Suppressor macrophage treated with lipopolysaccharide for 1 hour (primary cell): ENCODE measurements at places on chromosomes 6 and 20.

GRCh38 chr6:126381498-126381897 is 41.6 kb downstream of the CENPW start:
- DNase-seq = no peak

- no peak for DNase-seq
Measured at GRCh38 chr6:97626671-97627441, 343.8 kb upstream of the MMS22L start.

DNA sequence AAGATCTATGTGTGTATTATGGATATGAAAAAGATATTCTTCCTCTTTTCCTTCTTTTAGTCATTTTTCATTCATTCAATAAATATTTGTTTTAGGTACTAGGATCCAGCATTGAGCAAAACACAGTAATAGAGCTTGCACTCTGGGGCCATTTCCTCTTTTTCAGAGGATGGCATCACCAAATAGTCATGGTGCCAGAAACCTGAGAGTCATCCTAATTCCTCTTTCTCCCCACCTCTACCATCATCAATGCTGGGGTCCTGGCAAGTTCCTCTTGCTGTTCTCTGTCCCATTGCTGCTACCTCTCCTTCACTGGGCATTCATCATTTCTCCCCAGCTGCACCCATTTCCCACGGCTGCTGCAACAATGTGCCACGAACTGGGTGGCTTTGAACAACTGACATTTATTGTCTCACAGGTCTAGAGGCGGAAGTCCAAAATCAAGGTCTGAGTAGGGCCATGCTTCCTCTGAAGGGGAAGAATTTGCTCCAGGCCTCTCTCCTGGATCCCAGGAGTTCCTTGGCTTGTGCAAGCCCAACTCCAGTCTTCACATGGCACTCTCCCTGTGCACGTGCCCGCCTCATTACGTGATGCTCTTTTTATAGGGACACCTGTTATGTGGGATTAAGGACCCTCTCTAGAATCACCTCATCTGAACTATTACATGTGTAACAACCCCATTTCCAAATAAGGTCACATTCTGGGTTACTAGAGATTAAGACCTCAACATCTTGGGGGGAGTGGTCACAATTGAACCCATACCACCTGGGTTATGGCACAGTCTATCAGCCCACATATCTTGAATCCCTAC is 9.5 kb upstream of the IGF2R start:
- DNase-seq = peak; percentile 96

GRCh38 chr20:6590891-6591637 is 176.4 kb upstream of the BMP2 start:
- DNase-seq = no peak

- DNase-seq = peak; percentile 45
Measured at GRCh38 chr6:116218172-116218633, 35.7 kb downstream of the TSPYL4 start.

DNA sequence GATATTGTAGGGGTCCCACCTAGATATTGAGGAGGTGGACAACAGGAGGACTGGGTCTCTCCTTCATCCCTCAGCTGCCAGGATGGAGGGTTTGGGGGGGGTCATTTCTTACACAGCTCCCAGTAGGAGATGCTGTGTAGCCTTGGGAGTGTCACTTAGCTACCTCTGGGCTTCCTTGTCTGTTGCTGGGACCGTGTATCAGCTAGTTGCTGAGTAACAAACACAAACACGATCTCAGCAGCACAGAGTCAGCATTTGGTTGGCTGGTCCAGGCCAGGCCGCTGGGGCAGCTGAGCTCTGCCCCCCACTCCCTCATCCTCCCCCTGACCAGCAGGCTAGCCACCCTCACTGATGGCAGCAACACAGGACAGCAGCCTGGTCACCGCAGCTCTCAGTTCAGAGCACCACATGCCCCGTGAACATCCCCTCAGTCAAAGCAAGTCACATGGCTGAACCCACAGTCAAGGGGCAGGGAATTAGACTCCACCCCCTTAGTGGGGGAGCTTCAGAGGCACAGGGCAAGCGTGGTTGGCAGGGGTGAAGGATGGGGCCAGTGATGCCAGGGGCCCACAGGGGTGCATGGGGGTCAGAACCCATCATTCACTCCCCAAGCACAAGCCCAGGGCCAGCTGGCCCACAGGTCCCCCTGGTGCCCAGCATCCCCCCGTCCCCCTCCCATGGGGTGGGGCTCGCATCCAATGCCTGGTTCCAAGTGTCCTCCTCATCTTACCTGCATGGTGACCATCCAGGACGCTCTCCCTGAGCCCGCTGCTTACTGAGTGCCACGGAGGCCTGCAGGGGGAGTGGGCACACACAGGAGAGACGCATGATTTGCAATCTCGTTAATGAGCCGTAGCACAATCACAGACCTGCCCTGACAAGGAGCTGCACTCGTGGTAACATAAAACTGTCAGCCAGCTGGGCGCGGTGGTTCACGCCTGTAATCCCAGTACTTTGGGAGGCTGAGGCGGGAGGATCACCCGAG is 112.4 kb downstream of the TAF4 start:
- no peak for DNase-seq

DNA sequence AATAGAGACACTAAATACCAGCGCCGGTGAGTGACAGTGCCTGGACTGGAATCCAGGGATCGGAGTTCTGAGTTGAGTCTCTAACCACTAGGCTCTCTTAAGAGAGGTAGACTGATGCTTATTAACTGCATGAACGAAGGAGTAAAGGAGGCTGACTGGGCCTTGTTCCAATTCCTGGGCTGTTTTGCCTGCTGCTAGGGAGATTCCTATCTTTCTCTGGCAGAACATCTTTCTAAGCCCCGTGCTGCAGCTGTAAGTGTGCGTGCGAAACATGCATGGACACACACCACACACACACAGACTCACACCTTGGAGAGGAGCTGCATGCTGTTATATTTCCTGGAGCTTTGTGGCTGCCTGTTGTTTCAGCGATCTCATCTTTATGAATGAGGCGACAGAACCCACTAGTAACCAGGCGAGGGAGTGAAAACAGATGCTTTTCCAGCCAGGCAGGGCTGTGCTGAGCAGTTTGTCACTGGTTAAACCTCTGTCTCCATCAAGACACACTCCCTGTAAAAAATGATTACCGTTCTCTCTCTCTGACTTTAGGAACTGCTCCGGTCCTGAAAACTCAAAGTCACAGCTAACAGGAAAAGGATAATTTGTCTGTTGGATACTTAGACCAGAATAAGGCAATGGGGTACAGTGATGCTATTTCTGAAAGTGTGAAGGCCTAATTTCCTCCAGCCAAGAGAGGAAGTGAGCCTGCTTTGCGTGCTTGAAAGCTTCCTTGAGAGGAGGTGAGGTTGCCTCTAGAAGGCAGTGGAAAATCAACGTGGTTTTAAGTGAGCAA is 157.4 kb upstream of the ZNF217 start:
- DNase-seq = peak; percentile 61

GRCh38 chr20:44031781-44032582 is 117.3 kb downstream of the TOX2 start:
- no peak for DNase-seq

DNA sequence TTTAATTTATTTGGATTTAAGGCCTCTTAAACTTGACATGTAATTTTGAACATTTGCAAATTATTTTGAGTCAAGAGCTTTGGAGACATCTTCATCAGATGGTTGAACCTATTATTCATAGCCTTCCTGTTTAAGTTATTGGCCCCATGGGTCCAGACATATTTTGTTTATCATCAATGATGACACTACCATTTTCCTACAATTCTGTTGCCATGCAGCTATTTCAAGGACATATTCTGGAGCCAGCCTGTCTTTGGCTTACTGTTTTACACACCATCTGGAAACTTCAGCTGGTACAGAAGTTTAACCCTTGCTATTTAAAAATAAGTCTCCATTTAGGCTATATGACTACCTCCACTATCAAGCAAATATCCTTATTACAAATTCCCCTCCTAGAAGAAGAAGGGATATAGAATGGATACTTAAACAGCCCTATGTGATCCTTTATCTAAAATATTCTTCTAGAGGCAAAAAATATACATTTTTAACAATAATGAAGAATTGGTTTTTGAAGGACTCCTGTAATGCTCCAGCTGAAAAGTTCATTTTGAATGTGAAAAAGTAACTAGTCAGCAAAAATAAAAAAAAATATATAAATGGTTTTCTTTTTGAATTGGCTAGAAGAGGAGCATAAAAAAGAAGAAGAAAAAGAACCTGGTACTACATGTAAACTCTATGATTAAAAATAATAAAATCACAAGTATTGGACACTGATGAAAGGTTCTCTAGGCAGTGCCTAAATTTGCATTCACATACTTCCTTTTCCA is 544.0 kb upstream of the HS3ST5 start:
- DNase-seq = no peak

- peak; percentile 96 for DNase-seq
Measured at GRCh38 chr6:106084106-106084988, 1.8 kb upstream of the PRDM1 start.

DNA sequence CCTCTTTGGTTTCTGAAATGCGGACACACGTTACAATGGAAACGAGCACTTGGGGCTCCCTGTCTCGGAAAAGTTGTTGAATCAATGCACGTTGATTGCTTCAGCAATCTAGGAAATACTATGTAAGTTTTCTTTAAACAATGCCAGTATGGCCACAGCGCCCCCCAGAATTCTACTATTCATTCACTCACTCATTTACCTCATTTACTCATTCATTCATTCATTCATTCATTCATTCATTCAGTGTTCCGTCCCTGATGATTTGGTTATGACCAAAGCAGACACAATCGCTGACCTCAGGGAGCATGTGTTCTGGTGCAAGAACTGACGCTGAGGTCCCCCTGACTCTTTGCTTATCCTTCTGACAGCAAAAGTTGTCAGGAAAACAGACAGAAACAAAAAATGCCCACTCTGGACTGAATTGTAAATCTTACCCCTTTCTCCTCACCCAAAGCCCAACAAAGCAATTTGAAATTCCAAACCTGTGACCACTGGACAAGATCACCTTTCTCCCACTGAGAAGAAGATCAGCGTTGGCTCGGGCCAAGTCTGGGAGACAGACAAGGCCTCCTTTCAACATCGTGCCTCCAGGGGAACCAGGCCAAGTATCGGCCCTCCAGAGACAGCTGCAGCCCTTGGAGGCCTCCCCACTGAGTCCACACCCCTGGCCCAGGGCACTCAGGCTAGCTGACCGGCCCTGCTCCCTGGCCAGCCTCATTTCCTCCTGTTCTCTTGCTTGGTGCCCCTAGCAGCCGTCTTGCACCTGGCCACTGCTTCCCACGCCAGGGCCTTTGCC is 15.0 kb upstream of the PMEPA1 start:
- DNase-seq = no peak

GRCh38 chr20:10761232-10761631 is 87.4 kb upstream of the JAG1 start:
- DNase-seq = no peak

DNA sequence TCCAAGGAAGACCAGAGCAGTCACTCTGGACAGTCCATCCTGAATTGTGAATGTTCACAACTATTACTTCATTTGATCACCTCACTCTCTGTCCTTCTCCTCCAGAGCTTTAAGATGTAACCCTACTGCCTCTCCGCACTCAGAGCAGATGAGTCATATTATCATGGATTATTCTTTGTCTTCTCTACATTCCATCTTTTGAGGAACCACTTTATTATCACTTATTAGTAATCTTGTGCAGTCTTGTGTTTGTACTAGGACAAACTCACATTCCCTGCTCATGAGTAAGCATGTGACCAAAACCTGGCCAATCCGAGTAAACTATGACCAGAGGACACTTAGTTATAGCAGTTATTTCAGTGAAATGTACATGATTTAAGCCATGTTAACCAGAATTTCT is 401.5 kb upstream of the ADGRB3 start:
- no peak for DNase-seq

GRCh38 chr6:109121411-109121810 is 26.1 kb downstream of the CEP57L1 start:
- no peak for DNase-seq

DNA sequence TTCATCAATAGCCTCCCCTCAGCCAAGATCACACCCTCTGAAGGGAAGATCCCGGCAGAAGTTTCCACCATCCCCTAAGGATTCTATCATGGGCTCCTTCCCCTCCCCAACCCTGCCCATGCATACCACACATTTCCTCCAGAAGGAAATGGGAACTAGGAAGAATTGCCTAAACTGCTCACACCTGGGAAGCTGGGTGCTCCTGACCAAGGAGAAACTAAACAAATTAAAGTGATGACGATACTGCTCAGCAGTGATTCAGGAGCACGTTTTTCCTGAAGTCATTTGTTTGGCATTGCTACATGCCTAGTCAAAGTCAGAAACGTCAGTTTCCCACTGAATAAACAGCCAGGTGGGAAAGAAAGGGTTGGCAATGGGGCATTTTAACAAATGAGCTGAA is 136.1 kb upstream of the CDYL start:
- DNase-seq = peak; percentile 6

- DNase-seq = no peak
Measured at GRCh38 chr6:28330041-28330440, 5.9 kb downstream of the ZSCAN31 start.

DNA sequence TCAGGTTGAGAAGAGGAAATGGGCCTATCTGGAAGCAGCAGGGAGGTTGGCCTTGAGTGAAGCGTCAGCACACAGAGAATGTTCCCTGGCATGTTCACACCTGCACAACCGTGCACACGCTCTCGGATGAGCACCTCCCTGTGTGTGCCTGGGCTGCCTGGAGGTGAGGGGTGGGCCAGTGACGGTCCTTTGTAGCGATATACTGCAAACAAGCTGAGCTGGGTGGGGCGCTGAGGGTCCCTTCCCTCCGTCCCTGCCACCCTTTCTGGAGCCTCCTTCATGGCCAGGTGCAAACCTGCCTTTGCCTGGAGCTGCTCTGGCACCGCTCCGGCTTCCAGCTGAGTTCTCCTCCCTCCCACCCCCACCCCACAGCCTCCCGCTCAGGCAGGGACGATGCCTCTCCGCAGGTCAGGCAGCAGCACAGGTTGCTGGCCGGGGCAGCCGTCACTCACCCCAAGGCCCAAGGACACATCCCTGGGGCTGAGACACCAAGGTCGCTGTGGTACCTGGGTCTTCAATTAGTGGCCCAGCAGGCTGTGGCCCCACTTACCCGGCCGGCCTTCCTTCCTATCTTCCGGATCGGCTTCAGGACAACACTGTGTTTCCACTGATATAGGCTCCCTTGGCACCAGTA is 111.6 kb downstream of the ERMARD start:
- DNase-seq = no peak

DNA sequence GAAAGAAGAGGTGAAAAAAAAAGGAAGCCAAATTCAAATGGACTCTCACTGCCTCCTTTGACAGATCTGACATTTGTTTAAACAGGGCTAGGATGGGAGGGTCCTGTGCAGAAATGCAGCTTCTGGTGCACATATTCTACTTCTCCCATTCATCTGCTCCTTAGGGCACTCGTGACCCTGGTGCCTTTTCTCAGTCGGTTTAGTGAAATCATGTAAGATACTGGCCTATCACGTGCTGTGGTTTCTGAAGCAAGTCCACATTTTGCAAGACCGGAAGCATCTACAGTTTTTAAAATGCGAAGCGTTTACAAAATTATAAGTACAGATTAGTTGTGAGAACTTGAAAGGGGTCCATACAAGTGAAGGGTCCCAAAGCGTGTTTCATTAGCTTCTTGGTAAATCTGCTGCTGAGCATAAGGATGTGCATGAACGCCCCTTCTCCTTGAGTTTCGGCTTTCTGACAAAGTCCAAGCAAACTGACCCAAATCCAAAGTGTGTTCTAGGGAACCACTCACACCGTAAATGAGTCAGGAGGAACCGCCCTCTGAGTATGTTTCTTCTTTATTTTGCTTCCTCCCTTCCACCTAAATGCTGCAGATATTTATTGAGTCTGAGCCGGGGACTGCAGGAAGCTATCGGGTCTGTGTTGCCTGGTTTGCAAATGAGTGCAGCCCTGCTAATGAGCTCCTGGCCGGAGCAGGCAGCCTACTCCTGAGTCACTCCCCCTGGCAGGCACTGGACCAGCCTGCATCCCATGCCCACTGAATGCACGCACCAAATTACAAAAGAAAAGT is 323.8 kb upstream of the JARID2 start:
- peak; percentile 79 for DNase-seq

- DNase-seq = no peak
Measured at GRCh38 chr6:55299286-55299985, 27.8 kb upstream of the GFRAL start.
